CD4-positive, alpha-beta T cell treated with Interleukin-6 at 100 ng/mL for 8 hours (primary cell): ENCODE measurements at places on chromosomes 6 and 20.

DNA sequence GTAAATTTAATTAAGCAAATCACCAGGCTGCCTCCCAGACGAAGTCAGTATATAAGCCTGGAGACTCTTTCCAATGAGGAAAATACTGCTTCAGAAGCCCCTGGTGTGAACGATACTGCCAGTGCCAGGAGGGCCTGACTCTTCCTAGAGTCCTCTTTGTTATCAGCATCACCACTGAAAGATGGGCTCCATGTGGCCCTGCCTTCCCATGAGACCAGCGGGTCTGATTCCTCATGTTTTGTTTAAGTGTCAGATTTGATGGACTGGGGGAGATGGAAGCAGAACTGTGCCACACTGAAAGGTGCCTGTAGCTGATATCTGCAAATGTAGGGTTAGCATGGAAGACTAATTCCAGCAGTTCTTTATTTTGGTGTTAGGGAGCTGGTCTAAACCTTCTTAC, 7.9 kb downstream of the NQO2 start:
- DNase-seq = no peak

DNA sequence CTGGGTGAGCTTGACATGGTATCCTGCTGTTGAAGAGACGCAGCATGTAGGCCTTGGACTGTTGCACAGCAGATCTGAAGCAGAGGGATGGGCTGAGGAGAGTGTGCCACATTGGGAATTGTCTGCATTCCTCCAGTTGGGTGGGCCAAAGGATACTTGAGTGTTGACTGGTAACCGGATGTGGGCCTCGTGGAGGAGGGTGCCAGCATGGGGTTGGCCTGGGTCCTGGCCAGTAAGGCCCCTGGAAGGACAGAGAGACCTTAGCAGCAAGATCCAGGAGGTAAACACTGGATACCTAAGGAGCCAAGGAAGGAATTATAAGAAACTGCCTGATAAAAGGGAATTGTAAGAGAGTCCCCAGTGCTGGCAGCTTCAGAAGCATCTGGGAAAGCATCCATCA, 76.9 kb downstream of the FIG4 start:
- DNase-seq = no peak

DNA sequence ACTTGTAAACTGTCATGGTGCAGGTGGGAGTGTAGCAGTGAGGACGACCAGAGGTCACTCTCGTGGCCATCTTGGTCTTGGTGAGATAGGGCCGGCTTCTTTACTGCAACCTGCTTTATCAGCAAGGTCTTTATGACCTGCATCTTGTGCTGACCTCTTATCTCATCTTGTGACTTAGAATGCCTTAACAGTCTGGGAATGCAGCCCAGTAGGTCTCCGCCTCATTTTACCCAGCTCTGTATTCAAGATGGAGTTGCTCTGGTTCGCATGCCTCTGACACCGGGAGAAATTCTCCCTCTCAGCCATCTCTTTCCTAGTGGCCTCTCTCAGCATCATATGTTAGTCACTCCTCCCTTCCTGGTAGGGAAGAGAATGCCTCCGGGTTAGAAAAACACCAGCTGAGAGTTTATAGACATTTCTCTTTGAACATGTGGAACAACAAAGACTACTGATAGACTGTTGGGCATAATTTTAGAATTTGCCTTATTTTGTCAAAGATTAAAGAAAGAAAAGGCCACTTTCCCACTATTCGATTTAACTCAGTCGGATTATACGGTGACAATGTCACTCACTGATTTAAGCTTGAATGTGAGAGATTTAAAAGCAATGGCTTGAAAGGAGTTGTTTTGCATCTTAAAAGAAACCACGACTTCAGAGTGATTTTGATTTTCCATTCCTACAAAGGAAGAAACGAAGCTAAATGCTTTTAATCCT, 67.9 kb upstream of the SNX9 start:
- no peak for DNase-seq

DNA sequence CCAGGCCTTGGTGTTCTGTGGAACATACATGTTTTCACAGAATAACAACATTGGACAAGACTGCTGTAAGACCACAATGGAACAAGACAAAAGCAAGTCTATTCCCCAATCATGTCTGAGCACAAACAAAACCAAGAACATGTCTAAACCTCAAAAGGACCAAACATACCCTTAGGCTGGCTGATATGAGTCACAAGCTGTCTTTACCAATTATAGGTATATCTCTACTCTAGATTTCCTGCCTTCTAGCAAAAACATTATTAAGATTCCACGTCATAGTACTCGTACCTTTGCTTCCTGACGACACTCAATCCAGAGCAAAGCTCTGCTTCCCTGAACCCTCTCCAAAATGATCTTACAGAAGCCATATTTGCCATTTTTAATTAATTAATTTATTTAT, 15.4 kb upstream of the L3MBTL1 start:
- DNase-seq = no peak

- DNase-seq = no peak
Observed at GRCh38 chr6:45864651-45865050, 151.0 kb downstream of the CLIC5 start.

GRCh38 chr6:11428371-11428770, 109.2 kb upstream of the TMEM170B start:
- DNase-seq = no peak

DNA sequence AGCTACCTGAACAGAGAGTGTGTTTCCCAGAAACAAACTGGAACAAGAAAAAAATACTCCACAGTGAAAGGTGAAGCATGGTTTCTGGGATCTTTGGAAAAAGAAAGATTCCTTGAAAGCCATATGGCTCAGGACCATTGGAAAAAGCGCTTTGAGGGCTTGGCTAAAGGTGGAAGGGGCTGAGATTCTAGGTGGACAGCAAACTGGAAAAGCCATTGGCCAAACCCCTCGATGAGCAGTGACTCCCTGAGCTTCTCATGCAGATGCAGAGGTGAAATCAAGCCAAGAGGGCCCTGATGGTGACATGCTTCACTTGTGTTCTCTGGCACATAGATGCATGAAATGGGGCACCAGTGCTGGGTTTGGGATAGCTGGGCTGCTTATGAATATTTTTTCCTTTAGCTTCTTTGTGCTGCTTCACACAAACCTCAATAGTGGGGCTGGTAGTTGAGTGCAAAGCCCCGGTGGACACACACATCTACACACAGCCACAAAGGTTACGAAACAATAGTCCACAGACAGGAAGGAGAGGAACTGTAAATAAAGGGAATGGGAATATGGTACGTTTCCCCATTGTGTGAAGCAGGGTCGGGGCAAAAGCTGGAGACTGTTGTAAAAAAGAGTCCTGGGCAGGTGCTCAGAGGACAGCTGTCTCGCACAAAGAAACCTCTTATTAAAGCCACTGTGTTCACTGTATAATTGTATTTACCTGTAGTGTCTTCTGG, 117.8 kb downstream of the FOXA2 start:
- no peak for DNase-seq

GRCh38 chr6:137776256-137776655, 90.8 kb upstream of the TNFAIP3 start:
- DNase-seq = no peak
